Lung (tissue), 17 donors: ENCODE measurements at places on chromosomes 11 and 22. TPM values are rescaled to one million over a fixed set of nuclear protein-coding genes. Genes with fewer than 3 reads are reported as not detected.
A peak's percentile ranks its signal among the peaks of the same experiment; 100 is the strongest.

GRCh38 chr11:105244160-105244825 lies 104.7 kb upstream of the CARD18 start:
- DNase-seq, result peak; percentile 24

- no peak for DNase-seq
Observed at GRCh38 chr22:44928711-44929358, 81.0 kb downstream of the PHF21B start.

DNA sequence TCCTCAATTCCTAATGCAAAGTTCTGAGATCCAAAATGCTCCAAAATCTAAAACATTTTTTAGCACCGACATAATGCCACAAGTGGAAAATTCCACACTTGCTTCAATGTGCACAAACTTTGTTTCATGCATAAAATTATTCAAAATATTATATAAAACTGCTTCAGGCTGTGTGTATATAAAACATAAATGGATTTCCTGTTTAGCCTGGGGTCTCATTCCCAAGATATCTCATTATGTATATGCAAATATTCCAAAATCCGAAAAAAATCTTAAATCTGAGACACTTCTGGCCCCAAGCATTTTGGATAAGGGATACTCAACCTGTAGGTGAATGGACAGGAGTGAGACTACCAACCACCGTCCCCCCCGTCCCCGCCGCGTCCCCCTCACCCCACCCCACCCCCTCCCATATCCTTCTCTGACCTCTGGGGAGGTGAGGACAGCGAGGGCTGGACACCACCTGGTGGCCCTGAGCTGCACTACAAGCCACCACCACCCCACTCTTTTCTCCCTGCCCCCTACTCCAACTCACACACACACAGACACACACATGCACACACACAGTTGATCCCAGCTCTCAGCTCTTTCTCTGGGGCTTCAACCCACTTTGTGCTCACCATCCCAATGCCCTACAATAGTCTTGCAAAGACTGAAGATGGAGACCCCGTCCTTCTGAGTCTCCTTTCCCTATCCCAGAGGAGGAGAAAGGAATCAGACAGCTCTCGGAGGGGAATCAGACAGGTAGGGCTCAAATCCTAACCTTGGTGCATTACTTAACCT lies 101.0 kb downstream of the PDE2A start:
- no peak for DNase-seq

- no peak for DNase-seq
Observed at GRCh38 chr11:93917673-93918072, 67.3 kb upstream of the VSTM5 start.

- DNase-seq, result peak; percentile 99
Observed at GRCh38 chr11:126153972-126154371, 57.5 kb downstream of the RPUSD4 start.

The CDC42BPG gene
- total RNA-seq, result 11.2 TPM

- DNase-seq, result peak; percentile 53
Observed at GRCh38 chr22:37599153-37599552, 9.5 kb upstream of the GGA1 start.

The RPS6KB2 gene
- 56.8 TPM for total RNA-seq

DNA sequence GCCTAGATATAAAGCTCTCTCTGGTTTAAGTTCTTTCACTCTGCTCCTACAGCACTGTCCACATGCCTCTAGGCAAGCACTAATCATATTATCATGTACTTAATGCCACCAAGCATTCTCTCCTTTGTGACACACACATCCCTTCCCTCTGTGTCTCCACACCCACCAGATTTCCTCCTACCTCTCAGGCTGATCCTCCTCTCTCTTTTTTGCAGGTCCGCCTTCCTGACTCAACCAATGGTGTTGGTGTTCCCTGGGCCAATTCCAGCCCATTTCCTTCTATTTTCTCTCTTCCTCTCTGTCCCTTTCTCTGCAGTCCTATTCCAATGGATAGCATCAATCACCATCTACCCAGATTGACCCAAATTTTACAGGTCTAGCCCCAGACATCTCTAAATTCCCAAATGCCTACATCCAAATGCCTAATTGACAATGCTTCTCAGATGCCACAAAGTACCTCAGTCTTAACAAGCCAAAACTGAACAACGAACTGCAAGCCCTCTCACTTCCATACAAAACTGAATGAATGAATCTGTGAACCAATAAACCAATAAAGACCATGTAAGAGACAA lies 504 bp upstream of the ZNF215 start:
- no peak for DNase-seq

DNA sequence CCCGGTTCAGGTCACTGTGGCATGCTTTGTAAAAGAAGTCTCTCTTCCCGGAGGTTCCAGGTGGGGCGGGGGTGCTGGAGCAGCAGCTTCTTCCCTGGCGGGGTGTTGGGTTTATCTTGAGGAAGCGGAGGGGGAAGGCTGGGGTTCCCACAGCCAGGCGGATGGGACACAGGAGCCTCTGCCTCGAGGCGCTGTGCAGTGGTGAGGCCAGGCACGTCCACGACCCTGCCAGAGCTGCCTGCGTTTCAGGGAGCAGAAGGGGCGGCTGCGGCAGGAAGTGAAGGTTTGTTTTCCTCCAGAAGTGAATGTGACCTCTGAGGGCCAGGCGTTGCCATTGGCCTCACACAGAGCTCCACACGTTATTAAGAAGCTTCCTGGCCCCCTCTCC lies 20.1 kb upstream of the ADORA2A start:
- peak; percentile 47 for DNase-seq

DNA sequence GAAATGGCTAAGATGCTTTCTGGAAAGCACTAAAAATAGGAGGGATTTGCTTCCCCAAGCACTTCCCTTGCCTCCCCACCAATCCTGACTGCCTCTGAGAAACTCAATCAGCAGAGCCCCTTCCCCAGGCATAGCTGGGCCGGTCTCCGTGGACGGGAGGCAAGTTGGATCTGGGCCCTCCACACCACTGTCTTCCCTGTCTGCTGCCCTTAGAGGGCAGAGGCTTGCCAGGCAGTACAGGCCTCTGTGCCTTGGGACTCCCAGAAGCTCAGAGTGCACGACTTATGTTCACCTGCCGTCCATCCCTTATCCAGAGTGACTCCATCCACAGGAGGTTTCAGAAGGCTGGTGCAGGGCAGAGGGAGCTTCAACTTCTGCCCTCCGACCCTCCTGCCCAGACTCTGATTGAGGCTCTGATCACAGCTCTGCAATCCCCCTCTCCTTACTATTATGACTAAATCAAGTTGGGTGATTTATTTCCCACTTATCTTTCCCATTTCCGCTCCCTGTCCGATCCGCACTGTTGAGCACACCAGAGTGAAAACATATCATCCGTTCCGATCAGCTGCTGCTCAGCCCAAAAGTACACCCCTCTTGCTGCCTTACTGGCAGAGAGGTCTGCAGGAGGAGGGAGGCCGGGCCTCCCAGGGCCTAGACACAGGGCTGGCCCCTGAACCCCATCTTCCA lies 71.8 kb downstream of the DSCAML1 start:
- no peak for DNase-seq

GRCh38 chr11:90556606-90557005 lies 333.8 kb upstream of the CHORDC1 start:
- DNase-seq, result peak; percentile 11

GRCh38 chr11:127972816-127973215 lies 614.5 kb downstream of the ETS1 start:
- DNase-seq, result no peak

The SLC7A4 gene
- 0.63 TPM for total RNA-seq

The MS4A6A gene
- 106 TPM for total RNA-seq

- no peak for DNase-seq
Observed at GRCh38 chr11:125175166-125175565, 10.6 kb downstream of the PKNOX2 start.

- DNase-seq, result no peak
Observed at GRCh38 chr11:64078905-64079304, 43.2 kb downstream of the FLRT1 start.

DNA sequence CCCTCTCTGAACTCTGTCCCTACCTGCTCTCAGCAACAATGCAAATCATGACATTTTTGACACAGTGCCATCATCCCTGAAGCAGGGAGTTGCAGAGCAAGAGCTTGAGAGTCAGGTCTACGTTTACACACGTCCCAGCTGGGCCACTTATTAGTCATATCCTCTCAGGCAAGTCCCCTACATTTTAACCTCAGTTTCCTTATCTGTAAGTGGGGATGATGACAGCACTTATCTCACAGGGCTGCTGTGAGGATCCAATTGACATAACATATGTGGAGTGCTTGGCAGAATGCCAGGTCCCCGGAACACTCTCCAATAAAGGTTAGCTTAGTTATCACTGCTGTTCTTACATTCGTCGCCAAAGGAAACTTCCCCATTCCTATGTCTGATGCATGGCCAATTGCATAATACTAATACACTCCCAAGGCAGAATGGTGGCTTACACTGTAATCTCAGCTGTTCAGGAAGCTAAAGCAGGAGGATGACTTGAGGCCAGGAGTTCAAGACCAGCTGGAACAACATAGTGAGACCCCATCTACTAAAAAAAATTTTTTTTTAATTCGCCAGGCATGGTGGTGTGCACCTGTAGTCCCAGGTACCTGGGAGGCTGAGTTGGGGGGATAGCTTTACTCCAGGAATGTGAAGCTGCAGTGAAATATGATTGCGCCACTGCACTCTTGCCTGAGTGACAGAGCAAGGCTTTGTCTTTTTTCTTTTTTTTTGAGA lies 16.6 kb downstream of the ASCC2 start:
- peak; percentile 83 for DNase-seq

The TSPAN18 gene
- 40.7 TPM for total RNA-seq

DNA sequence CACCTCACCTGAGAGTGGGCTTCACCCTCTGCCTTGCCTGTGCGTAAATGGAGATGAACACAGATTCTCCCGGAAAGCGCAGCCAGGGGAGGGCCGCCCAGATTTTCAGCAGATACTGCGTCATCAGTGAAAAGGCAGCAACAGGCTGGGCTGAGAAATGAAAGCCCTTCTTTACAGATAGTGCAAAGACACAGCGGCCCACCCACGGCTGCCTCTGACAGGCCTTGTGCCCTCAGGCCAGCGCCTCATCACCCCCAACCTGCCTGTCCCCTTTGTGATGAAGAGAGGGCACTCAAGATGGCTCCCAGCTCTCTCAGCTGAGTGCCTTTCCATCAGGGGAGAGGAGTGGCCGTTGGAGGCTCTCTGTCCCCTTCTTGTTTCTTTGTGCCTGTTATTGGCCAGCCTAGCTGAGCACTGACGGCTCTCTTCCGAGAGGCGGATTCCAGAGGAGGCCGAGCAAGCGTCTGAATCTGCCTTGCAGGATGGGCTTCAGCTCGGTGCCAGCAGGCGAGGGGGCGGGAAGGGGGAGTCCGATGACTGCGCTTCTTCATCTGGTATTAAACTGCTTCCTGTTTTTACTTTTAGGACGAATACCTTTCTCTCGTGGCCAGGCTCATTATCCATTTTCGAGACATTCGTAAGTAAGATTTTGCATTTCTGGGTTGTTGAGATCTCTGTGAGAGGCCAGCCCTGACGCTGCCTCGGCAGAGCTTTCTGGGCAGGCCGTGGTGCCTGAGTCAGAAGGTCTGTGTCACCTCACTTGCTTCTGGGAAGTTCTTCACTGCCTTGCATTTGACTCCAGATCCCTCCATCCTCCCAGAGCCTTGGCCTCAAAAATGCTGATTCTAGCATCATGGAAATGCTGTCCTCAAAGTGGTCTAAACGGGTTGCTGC lies 43.7 kb downstream of the MED15 start:
- DNase-seq, result no peak

GRCh38 chr11:122671400-122671891 lies 15.9 kb downstream of the UBASH3B start:
- DNase-seq, result peak; percentile 87

- DNase-seq, result no peak
Observed at GRCh38 chr11:72751116-72752087, 806 bp downstream of the ARAP1 start.

The DCHS1 gene
- total RNA-seq, result 14.9 TPM

The STX3 gene
- 61.5 TPM for total RNA-seq

The IPO7 gene
- 93.8 TPM for total RNA-seq

GRCh38 chr11:43035086-43035485 lies 276.7 kb upstream of the API5 start:
- no peak for DNase-seq

The KCNA4 gene
- total RNA-seq, result 2.9 TPM

The DEFB131B gene
- total RNA-seq, result not detected

The OR2AG1 gene
- total RNA-seq, result not detected
